Stimulated activated CD4-positive, alpha-beta T cell treated with anti-CD3 and anti-CD28 coated beads, Interleukin-15, amount 100 ng/mL, for 1 hour (primary cell): ENCODE measurements at places on chromosomes 11 and 22.
A peak's percentile ranks its signal among the peaks of the same experiment; 100 is the strongest.

- peak; percentile 50 for DNase-seq
These were observed at the start of gene TNRC6B for GRCh38 chr22:40177738-40178416. Gene TNRC6B (plus strand): TSS chr22:40177925. CDS start chr22:40178136, 211 bp downstream.

- no peak for DNase-seq
These were observed 59.5 kb downstream of the TNRC6B start for GRCh38 chr22:40237241-40237640.

DNA sequence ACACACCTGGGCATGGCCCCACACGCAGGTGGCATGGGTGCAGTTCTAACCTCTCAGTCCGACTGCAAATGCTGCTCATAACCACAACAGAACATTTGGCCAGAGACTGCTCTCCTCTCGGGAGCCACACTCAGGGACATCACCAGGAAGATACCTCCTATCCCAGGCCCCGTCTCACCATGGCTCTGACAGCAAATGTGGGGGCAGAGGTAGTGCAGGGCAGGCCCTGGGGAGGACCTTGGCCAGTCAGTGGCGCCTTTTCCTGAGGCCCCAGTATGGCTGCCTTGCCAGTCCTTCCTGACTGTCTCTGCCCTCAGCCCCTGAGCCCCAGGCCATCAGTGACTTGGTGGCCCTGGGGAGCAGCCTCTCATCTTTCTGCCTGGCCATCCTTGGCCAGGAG, 2.8 kb downstream of the KRTAP5-6 start:
- DNase-seq, result no peak

DNA sequence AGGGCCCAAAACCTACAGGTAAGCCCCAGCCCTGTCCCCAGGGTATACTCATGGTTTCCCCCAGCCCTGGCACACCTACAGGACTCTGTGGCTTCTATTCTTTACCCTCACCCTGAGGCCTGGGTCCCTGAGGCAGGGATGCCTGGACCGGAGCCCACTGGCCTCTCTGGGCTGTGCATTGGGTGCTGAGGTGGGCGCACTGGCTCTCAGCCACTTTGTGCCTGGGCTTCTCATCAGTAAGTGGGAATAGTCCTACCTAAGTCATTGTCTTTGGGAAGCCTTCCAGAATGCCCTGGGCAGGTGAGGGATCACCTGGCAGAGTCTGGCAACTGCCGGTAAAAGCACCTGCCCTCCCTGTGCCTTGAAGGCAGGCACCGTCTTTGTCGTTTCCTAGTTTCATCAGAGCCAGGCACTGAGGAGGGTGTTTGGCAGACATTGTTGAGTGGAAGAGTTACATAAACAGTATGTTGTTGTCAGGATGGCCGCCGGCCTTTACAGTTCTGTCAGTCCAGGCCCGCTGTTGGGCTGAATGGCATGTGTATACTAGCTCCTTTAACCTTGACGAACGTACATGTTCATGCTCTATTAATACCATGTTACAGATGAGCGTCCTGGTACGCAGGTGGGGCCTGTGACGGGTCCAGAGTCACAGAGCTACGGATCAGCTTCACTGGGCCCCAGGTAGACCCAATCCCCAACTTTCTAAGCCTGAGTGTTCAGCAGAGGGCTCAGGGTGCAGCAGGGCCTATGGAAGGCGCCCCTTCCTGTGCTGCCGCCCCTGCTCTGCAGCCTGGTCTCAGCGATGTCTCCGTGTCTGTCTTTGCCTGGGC, 23.0 kb downstream of the SHANK3 start:
- DNase-seq, result no peak

- no peak for DNase-seq
These were observed 401.7 kb downstream of the TENM4 start for GRCh38 chr11:79039122-79039521.

DNA sequence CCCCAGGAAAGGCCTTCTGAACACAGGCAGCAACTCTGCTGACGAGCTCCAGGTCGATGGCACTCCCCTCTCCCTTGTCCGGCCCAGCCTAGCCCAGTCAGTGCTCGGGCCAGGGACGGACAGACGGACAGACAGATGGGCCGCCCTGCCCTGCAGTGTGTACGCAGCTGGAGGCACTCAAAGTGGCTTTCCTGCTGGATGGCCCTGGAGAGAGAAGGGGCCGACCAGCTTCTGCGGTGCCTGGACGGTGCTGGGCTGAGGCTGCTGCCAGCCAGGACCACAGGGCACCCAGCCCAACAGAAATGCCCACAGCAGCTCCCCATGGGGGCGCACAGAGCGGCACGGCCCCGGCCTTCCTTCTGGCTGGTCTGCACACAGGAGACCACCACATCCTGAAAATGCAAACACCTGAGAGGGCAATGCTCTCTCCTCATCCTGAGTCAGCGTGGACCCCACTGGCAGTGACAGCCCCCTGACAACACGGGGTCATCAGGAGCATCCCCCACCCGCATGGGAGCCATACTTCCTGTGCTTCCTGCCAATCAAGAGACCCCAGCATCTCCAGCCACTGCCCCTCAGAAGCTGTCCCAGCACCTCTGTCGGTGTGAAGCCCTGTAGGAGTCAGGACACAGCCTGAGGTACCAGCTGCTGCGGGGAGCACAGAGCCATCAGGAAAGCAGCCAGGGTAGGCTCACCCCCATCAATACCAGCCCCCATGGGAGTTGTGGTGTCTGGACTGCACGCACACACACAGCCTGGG, 692 bp upstream of the MOB2 start:
- no peak for DNase-seq

DNA sequence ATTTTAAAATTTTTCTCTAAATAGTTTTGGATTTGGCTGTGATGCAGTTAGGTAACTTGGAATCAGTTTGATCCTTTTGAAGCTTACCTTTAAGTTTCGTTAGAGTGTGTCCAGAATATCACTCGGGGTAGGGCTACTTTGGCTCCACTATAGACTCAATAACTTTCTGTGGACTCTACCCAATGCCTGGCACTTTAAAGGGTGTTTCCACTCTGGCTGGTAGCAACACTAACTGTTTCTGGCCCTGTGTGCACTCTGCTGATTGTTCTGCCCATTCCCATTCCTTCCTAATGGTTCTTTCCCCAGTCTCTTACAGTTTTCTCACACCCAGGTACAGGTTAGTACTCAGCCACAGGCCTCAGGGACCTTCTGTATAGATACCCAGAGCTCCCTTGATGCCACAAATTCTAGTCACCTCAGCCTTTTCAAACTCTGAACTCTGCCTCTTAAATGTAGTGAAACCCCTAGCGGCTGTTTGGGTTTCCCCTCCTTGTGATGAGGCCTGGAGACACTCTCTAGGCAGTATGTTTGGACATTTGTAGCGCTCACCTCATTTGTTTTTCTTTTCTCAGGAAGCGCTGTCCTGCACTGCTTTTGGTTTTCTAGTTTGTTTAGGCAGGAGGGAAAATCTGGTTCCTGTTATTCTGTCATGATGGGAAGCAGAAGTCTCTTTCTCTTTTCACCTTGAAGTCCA, 16.8 kb downstream of the CUL5 start:
- DNase-seq, result no peak

- DNase-seq, result no peak
These were observed 43.0 kb downstream of the TCF20 start for GRCh38 chr22:42227435-42227834.

DNA sequence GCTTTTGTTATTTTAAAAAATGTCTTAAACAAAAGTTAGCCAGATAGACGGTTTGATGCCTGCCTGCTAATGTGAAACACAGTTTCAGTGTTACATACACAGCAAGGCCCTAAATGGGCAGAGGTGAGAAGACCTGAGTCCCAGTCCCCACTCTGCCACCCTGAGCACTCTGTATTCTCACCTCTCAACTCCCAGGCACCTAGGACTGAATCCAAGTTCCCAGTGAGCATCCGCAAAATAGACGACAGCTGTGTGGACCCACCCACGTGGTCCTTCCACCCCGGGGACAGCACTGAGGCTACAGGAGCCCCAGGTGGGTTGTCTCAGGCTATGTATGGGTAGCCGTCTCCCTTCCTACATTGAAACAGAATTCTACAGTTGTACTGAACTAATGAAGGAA, 111.5 kb downstream of the RPL27A start:
- no peak for DNase-seq

DNA sequence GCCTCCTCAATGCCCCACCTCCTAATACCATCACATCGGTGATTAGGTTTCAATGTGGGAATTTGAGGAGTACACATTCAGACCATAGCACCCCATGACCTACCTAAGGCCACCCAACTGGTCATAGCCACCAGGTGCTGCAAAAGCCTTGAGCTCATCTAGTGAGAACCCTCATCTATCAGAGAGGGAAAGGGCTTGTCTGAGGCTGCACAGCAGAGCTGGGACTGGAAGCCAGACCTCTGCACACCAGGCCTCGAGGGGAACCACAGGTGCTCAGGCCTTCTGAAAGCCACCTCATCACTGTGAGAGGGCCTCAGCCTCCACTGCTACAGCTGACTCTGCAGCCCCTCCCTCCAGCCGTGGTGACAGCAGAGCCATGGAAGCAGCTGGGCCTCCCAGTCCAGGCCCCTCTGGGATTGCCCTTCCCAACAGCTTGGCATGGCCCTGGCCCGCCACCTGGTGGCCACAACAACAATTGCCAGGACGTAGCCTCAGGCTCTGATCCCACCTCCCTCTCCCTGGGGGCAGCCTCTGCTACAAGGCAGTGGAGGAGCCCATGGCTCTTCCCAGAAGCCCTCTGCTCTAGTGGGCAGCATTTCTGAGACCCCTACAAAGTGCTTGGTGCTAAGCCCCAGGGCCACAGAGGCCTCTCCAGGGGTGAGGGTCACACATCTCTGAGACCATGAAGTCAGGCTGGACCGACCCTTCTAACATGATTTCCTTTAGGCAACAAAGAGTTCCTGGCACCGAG, 41.0 kb upstream of the PRDM11 start:
- DNase-seq, result peak; percentile 45

- no peak for DNase-seq
These were observed 19.0 kb upstream of the APOA1 start for GRCh38 chr11:116856423-116856822.

GRCh38 chr22:45742866-45743450, 71.3 kb downstream of the ATXN10 start:
- no peak for DNase-seq

GRCh38 chr11:90428836-90429235, 206.0 kb upstream of the CHORDC1 start:
- DNase-seq, result no peak

- DNase-seq, result no peak
These were observed 111.8 kb downstream of the SNX19 start for GRCh38 chr11:130804306-130805076.

GRCh38 chr11:108866781-108867180, 201.9 kb downstream of the DDX10 start:
- no peak for DNase-seq

DNA sequence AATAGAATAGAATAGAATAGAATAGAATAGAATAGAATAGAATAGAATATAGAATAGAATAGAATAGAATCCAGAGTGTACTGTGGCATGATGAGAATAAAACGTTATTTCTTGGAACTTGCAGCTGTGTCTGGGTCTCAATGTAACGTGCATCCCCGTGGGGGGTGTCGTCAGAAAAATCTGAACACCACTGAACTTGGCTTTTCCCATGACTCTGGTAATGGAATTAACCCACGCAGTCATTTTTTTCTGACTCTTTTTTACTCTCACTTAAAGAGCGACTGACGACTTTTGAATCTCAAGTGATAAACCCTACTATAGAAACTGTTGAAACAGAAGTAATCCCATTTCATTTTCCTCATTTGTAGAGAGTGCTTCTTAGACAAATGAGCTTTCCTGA, 92.4 kb upstream of the BID start:
- DNase-seq, result no peak

DNA sequence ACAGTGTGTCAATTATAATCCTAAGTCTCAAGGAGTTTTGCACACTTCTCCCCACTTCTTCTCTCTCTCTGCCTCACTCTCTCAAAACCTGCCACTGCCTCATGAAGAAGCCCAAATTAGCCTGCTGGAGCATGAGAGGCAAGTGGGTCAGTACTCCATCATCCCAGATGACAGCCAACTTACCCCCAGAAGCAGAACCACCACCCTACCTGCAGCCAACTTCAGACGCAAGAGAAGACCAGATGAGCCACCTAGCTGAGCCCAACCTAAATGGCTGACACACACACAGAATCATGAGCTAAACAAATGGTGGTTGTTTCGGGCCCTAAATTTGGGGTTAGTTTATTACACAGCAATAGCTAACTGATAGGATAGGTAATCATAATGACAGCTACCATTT, 61.2 kb downstream of the CD82 start:
- no peak for DNase-seq

DNA sequence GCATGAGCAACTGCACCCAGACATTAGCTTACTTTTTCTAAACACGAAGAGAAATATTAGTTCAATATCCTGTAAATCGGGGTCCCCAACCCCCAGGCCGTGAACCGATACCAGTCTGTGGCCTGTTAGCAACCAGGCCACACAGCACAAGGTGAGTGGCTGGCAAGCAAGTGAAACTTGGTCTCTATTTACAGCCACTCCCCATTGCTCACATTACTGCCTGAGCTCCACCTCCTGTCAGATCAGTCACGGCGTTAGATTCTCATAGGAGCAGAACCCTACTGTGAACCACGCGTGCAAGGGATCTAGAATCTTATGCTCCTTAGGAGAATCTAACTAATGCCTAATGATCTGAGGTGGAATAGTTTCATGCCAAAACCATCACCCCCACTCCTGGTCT, 27.8 kb upstream of the DEPDC7 start:
- no peak for DNase-seq

GRCh38 chr22:46085828-46086576, 64.3 kb upstream of the PPARA start:
- DNase-seq, result no peak

GRCh38 chr11:34546511-34547209, 33.1 kb upstream of the ELF5 start:
- DNase-seq, result no peak

DNA sequence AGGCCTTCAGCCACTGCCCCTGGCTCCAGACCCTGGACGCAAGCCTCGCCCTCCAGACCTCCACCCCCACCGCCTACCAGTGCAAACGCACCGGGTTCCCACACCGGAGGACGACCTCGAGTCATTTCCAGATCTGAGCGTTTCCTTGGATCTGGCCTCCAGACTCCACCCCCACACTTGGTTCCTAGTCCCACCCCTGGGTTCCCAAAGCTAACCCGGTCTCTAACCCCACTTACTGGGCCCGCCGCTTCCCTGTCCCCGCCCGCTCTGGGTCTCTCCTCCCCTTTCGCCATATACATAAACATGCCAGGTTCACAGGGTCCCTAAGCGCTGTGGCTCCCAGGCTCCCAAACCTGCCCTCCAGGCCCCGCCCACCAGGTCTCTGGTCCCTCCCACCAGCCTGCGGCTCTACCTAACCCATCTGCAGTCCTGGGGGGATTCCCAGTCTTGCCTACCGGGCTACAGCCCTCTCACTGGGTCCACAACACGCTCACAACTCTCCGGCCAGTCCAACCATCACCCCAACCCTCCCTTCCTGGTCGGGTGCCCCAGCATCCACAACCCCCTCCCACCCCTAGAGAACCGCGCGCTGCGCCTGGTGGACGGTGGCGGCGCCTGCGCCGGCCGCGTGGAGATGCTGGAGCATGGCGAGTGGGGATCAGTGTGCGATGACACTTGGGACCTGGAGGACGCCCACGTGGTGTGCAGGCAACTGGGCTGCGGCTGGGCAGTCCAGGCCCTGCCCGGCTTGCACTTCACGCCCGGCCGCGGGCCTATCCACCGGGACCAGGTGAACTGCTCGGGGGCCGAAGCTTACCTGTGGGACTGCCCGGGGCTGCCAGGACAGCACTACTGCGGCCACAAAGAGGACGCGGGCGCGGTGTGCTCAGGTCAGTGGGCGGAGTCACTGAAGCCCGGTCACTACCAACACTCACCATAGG, 36.7 kb downstream of the CD6 start:
- no peak for DNase-seq
